ENCODE measurements at places on chromosomes 5 and 9.

DNA sequence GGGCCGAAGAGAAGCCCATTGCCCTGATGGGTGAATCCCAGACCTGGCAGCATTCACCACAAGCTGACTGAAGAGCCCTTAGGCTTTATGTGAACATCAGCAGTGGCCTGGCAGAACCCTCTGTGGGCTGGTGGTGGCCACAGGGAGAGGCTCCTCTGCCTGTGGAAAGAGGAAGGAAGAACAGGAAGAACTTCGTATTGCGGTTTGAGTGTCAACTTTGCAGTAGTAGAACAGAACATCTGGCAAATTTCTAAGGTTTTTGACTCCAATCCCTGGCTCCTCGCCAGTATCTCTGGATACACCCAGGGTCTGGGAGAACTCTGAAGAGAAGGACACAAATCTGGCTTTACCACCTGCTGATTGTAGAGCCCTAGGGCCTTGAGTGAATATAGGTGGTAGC lies 356.4 kb upstream of the GRAMD2B start:
- no peak for DNase-seq

- DNase-seq = no peak
These were observed 69.7 kb upstream of the TAF11L2 start for GRCh38 chr5:17428176-17428800.

DNA sequence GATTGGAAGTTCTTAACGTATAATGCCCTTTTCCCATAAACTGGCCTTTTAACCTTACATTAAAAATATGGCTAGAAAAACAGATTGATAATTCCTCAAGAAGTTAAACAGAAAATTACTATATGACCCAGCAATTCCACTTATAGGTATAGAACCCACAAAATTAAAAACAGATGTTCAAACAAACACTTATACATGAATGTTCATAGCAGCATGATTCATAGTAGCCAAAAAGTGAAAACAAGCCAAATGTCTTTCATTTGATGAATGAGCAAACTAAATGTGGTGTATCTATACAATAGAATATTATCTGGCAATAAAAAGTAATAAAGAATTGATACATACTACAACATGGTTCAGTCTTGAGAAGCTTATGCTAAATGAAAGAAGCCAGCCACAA lies 35.5 kb downstream of the POU5F2 start:
- no peak for DNase-seq

DNA sequence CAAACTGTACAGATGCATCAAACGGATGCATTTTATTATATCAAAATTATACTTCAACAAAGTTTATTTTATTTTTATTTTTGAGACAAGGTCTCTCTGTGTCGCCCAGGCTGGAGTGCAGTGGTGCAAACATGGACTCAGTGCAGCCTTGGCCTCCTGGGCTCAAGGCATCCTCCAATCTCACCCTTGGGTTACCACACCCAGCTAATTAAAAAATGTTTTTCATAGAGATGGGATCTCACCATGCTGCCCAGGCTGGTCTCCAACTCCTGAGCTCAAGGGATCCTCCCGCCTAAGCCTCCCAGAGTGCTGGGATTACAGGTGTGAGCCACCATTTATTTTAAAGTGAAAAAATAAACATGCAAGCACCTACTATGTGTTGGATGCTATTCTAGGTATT lies 40.1 kb upstream of the STXBP1 start:
- no peak for DNase-seq

DNA sequence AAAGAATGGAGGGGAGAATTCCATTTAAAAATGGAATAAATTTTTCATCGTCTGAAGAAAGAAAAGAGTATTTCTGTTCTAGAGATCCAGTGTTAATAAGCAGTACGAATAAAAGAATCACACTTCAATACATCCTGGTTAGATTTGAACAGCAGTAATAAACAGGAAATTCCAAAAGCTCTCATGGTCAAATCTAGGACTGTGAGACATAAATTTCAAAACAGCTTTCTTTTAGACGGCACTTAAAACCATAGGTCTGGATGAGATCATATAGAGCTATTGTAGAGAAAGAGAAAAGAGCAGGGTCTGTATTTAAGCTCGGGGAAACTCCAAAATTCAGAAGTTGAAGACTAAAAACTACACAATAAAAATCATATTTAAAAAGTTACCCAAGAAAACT lies 1006.9 kb upstream of the CTNND2 start:
- DNase-seq = no peak

DNA sequence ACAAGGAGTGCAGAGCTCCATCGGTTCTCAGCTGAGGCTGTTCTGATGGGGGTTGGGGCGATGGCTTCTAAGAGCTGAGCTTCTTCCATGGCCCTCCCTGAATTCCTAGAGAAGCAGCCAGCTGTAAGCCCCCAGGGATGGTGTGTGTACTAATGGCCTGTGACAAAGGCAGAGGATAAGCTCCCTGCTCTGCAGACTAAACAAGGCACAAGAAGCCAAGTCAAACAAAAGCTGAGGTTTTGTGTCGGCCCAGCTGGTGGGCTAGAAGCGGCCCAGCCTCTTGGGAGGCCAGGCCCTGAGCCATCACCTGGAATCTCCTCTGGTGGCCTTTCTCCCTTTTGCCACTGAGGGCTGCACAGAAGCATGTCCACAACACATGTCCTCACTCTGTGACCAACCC lies 75.0 kb upstream of the XPA start:
- DNase-seq = no peak

GRCh38 chr5:67363180-67363709 lies 166.6 kb upstream of the CD180 start:
- no peak for DNase-seq

- DNase-seq = no peak
These were observed 72.5 kb downstream of the LHX2 start for GRCh38 chr9:124084087-124084486.

All from MM.1S (cell line).